ENCODE measurements at places on chromosomes 4 and X.

DNA sequence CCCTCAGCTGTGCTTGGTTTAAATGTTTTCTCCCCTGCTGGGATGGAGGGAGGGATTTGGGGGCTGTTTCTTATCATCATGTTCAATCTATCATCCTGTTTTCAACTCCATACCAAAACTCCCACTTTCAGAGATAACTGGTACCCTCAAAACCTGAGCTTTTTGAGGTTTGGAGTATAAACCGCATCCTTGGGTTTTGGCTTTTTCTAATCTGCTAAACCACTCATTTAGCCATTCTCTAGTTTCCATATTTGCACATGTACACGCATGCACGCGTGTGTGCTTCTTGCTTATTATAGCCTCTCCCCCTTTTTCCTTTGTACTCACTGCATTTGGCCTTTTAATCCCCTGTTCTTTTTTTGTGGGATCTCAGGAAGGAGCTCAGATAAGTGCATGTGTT lies 116.7 kb upstream of the TEX13D start:
- DNase-seq = no peak

GRCh38 chr4:76704133-76704881 lies 193.6 kb downstream of the SOWAHB start:
- no peak for DNase-seq

DNA sequence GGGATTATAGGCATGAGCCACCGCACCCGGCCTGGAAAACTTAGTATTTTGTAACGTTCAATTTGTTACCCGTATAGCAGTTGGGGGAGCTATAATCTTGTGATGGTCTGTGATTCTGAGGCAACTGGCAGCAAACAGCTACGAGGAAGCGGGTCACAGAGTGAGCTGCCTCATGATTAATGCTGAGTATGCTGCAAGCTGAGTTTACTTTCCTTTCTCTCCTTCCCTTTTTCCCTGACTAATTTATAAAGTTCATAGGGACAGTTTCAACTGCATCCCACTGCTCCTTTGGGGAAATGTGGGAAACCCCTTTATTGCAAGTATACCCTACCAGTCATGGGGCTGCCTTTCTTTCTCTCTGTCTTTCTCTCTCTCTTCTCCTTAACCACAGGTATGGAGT lies 17.7 kb upstream of the ELOVL6 start:
- DNase-seq = no peak

- no peak for DNase-seq
Observed at GRCh38 chr4:165111906-165112367, 723 bp downstream of the TMEM192 start.

GRCh38 chrX:45434231-45434630 lies 233.6 kb upstream of the DIPK2B start:
- DNase-seq = no peak

DNA sequence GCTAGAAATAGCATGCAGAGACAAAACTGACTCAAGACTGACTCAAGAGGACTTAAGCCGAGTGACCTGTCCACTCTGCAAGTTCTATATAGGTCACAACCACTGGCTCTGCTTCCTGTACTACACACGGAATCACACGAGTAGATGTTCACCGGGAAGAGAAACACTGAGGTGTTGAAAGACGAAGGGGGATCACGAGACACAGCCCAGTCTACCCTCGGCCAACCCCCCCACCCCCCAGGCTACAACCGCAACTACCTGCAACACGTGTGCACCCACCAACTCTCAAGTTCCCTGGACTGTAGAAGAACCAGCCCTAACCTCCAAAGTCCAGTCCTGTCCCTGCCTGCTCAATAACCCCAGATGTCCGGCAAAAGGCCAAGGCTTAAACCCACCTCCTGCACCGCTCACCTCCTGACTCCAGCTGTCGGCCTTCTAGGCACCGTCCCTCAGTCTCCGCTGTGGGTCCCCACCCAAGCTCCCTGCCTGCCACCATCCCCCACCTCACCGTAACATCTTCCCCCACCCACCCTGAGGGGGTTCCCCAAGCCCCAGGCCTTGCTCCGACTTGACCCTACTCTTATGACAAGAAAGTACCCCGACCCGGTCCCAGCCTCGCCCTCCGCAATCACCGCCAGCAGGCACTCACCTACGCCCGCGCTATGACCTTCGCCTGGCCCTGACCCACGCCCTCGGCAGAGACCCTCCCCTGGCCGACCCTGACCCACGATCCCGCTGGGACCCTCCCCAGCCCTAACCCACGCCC lies 739 bp downstream of the GAK start:
- no peak for DNase-seq

DNA sequence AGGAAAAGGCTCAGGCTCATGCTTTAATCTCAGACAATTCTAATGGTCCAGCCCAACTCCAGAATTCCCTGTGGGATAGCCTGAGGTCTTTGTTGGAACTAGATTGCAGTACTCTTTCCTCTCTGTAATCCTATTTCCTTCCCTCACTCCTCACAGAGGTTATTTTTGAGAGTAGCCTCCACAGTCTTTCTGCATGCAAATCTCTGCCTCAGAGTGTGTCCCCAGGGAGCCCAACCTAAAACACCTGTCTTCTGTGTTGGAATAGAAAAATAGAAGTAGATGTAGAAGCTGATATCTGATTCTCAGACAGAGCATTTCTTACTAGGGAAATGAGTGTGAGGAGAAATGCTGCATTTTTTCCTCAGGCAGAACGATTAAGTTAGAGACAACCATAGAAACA lies 915.5 kb upstream of the EPHA5 start:
- DNase-seq = no peak

DNA sequence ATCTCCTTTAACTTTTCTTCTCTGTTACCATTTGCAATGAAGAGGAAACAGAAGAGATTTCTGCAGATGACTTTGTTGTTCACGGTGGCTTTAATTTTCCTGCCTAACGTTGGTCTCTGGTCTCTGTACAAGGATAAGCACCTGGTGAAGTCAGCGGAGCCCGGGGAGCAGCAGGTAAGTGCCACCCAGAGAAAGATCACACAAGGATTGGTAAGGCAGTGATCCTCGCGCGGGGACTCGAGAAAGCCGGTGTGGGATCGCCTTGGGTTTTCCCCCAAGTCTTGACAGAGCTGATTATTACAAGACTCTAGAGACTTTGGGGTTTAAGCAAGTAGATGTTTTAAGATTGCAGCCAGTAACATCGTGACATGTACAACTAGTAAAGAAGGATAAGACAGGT lies 1.3 kb downstream of the GALNTL6 start:
- DNase-seq = no peak

DNA sequence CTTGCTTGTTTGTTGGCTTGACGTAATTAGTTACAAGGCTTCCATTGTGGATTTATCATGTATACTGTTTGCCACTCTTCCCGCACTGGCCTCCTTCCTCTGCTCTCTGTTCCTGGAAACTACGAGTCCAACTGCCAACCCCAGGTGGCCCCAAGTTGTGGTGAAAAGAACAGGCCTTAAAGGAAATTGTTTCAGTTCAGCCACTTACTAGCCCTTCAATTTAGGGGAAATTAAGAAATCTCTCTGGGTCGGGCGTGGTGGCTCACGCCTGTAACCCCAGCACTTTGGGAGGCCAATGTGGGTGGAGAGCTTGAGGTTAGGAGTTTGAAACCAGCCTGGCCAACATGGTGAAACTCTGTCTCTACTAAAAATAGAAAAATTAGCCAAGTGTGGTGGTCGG lies 28.0 kb downstream of the RBM47 start:
- no peak for DNase-seq

DNA sequence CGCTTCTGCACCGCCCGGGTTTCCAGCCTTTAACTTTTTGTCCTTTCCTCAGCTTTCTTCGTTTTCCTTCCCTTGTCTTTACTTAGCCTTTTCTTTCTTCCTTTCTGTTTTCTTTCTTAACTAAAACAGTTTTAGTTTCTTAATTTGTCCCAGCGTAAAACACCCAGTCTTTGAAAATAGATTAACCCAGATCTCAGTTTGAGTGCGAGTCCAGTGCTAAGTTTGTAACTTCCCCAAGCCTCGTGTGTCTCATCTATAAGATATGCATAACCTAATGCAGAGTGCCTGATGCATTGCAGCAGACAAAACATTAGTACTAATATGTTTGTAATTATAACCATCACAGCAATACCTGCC lies 460 bp upstream of the GEMIN8 start:
- no peak for DNase-seq

DNA sequence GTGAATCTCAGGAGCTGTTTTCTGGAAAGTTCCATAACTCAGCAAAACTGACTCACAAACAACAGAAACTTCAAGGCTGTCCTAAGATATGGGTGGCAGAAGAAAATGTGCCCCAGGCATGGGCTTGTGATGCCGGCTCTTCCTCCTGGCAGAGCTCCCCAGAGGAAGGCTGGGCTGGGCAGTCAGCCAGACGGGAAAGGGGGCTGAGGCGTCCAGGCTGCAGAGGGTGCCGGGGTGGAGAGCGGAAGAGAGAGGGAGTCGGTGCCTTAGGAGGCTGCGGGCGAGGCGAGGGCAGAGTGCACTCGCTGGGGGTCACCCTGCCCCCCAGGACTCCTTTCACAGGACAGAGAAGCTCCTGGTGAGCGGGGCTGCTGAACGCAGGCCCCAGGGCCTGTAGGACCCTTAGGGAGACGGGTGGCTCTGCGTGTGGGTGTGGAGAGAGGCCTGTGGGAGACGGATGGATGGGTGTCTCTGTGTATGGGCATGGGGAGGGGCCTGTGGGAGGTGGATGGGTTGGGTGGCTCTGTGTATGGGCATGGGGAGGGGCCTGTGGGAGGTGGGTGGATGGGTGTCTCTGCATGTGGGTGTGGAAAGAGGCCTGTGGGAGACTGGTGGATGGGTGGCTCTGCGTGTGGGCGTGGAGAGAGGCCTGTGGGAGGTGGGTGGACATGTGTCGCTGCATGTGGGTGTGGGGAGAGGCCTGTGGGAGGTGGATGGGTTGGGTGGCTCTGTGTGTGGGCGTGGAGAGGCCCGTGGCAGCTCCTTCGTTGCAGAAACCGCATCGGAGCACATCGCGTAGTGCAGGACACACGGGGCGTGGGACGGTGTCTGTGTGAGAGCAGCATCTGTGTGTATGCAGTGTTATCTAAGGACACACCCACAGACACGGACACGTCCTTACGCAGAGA lies 15.9 kb downstream of the PCGF3 start:
- DNase-seq = no peak

DNA sequence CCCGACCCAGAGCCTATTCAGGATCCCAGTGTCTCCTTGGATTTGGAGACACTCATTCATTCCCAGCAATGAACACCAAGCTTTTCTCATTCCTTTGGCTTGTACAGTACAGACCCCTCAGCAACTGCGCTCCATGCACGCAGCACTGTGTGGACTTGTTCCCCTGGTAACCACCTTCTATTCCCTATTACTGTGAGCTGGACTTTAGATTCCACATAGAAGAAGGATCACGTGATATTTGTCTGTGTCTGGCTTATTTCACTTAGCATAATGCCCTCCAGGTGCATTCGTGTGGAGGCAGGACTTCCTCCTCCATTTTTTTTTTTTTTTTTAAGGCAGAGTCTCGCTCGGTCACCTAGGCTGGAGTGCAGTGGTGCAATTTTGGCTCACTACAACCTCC lies 106.4 kb downstream of the PHKA2 start:
- DNase-seq = no peak

DNA sequence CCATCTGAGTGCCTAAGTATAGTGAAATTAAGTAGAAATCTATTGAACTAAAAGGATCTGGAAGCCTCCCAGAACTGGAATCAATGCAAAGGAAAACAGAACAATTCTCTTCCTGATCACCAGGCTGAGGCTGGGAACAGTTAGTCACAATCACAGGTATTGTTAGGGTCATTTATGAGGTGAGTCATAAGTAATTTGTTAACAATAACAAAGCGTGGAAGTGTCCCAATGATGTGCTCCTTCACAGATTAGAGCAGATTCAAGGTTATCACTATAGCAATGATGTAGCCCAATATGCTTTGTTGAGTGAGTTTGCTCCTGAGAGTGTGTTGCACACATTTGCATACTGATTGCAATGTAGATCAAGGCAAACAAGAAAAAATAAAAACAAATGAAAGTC lies 228.1 kb downstream of the ZNF674 start:
- no peak for DNase-seq

GRCh38 chrX:40278340-40279090 lies 180.8 kb upstream of the BCOR start:
- DNase-seq = peak; percentile 29

- no peak for DNase-seq
Observed at GRCh38 chr4:180098586-180098985, 2144.6 kb upstream of the TENM3 start.

DNA sequence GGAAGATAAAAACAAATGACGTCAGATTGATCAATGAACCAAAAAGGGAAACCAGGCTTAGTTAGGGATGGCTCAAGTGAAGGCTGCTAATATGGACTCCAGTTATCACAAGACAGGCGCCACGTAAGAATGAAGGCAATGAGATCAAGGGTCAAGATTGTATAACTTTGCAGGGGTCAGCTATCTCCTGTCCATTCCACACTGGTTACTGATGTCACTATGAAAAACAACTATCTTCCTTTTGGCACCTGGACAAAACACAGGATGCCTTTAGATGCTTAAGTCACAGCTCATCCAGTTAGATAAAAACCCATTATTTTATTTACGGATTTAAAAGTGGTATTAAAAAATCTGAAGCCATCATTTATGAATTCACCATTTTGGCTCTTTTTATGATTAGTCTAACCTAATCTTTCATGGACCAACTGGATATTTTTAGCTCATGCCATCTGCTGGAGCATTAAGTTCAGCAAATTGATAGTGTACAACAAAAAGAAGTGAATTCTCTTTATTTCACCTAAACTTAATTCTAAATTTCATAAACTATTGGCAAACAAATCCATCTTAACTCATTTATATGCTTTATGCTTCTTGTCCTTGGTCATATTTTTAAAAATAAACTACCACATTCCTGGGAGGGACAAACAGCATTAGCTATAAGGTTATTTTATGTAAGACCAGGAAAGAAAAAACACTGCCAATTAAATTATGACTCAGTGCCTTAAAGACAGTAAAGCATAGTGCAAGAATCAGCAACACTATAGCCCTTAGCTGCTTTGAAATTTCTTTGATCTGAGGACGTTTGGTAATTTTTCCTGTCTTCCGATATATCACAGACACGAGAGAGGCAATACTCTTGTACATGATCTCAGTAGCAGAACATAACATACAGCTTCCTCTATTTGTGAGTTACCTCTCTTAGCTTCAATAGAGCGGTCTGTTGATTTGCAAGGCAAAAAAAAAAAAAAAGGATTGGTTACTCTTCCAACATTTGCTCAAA lies 27.0 kb downstream of the DHX15 start:
- no peak for DNase-seq

DNA sequence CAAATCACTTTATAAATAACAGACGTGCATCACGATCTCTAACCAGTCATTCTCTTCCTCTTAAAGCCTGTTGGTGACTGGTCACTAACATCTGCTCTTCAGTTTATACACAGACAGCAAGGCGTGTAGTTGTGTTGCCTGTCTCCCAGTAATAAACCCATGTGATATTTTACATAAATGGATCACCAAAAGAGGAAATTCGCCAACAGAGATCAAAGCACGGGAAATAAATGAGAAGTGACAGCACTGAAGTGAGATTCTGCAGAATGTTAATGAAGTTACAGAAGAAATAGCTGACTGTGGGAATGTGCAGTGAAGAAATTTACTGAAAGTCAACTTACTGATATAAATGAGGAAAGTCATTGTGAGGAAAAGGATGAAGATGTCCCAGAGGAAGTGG lies 47.0 kb downstream of the AFF1 start:
- DNase-seq = no peak

GRCh38 chrX:19810802-19811201 lies 76.6 kb downstream of the SH3KBP1 start:
- DNase-seq = no peak

- DNase-seq = no peak
Observed at GRCh38 chr4:131488772-131489171, 1660.3 kb upstream of the PCDH10 start.
